ENCODE measurements at places on chromosomes 3 and 15. TPM values are rescaled to one million over a fixed set of nuclear protein-coding genes. Genes with fewer than 3 reads are reported as not detected.
A peak's percentile ranks its signal among the peaks of the same experiment; 100 is the strongest.

Gene TARS3
- total RNA-seq, result 9.3 TPM

Gene CD96
- 0.28 TPM for total RNA-seq

- no peak overlapping the region for H3K27ac ChIP-seq
- H3K27me3 ChIP-seq, result no peaks in the 10 kb centered on the region
- H3K4me1 ChIP-seq, result no peaks in the 10 kb centered on the region
- no peak for DNase-seq
- H3K4me3 ChIP-seq, result no peak overlapping the region
- no peaks in the 10 kb centered on the region for H3K36me3 ChIP-seq
Measured at GRCh38 chr3:137084586-137084985, 126.8 kb downstream of the IL20RB start.

- peaks cover 41% of the 10 kb centered on the region for H3K27me3 ChIP-seq
- no peak overlapping the region for H3K4me3 ChIP-seq
- no peaks in the 10 kb centered on the region for H3K36me3 ChIP-seq
- no peak overlapping the region for H3K27ac ChIP-seq
- peaks cover 4% of the 10 kb centered on the region for H3K4me1 ChIP-seq
- no peak for DNase-seq
Measured at GRCh38 chr3:49880581-49881315, 11.0 kb upstream of the CAMKV start.

GRCh38 chr3:133113927-133114597 is 75.9 kb downstream of the TMEM108 start:
- no peaks in the 10 kb centered on the region for H3K4me1 ChIP-seq
- no peak overlapping the region for H3K4me3 ChIP-seq
- DNase-seq, result peak; percentile 21
- no peaks in the 10 kb centered on the region for H3K27me3 ChIP-seq
- H3K27ac ChIP-seq, result no peak overlapping the region
- no peaks in the 10 kb centered on the region for H3K36me3 ChIP-seq

DNA sequence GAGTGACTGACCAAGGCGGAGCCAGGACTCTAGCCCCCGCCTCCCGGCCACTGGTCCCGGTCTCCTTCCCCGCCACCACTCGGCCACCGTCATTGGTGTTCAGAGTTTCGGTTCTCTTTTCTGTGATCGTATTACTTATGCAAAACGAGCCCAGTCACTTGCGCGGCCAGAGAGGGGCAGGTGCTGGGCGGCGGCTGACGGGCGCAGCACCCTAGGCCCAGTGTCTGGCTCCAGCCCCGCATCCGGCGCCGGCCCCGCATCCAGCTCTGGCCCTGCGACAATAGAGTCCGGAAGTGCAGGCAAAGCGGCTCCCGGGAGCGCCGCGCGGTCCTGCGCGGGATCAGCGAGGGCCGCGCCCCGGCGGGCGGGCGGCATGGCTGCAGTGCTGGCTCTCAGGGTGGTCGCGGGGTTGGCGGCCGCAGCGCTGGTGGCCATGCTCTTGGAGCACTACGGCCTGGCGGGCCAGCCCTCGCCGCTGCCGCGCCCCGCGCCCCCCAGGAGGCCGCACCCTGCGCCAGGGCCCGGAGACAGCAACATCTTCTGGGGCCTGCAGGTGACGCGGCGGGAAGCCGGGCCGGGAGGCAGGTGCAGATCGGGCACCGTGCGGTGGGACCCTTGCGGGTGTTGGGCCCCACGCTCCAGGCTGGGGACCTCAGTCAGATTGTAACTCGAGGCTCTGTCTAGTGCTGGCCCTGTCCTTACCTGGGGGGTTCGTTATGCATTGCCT is at the start of gene TMEM62:
TMEM62 (plus strand) TSS at position 157 of the 727 bp plus-strand sequence; CDS start at position 374, 217 bp downstream.
- peaks cover 5% of the 10 kb centered on the region for H3K36me3 ChIP-seq
- peak within 1 kb of the TSS; percentile 42 for H3K27ac ChIP-seq
- H3K4me3 ChIP-seq, result peak within 1 kb of the TSS; percentile 87
- no peaks in the 10 kb centered on the region for H3K27me3 ChIP-seq
- peaks cover 8% of the 10 kb centered on the region for H3K4me1 ChIP-seq

Measured in IMR-90 (cell line).